ENCODE measurements at places on chromosomes 11 and 22. TPM values are rescaled to one million over a fixed set of nuclear protein-coding genes. Genes with fewer than 3 reads are reported as not detected.
A peak's percentile ranks its signal among the peaks of the same experiment; 100 is the strongest.

The PLAAT3 gene
- 21.0 TPM for total RNA-seq

The C22orf42 gene
- total RNA-seq = not detected

The OR52L1 gene
- total RNA-seq = not detected

The PHLDA2 gene
- total RNA-seq = 34.2 TPM

The SYT8 gene
- 0.92 TPM for total RNA-seq

The PSMA1 gene
- 26.8 TPM for total RNA-seq

The OSM gene
- total RNA-seq = not detected

The ISX gene
- 0.55 TPM for total RNA-seq

The DCDC1 gene
- total RNA-seq = 0.55 TPM

The LGR4 gene
- 73.0 TPM for total RNA-seq

- DNase-seq = no peak
Observed at GRCh38 chr11:133942577-133942976, 14.2 kb downstream of the IGSF9B start.

DNA sequence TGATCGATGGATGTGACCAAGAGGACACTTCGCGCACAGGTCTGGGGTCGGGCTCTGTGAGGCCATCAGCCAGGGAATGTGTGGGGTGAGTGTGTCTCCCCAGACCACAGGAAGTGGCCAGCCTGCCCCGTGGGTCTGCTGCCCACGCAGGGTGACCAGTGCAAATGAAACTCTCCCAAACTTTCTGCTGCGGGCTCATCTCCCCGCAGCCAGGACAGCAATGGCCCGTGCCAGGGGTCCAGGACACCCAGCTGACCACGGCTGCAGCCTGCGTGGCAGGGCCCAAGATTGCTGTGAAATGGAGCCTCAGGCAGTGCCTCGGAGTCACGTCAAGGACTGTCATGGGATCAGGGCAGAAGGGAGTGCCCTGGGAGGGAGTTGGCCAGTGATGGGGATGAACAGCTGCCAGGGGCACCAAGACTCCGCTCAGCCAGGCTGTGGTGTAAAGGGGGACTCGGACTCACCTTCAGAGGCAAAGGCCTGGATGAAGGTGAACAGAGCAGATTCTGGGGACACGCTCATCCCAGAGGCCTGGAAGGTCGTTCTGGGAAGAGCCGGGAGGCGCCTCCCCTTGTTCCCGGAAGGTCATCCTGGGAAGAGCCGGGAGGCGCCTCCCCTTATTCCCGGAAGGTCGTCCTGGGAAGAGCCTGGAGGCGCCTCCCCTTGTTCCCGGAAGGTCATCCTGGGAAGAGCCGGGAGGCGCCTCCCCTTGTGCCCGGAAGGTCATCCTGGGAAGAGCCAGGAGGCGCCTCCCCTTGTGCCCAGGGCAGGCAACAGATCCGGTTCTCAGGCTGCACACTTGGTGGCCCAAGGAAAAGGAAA lies 252.6 kb downstream of the BRD1 start:
- DNase-seq = no peak

DNA sequence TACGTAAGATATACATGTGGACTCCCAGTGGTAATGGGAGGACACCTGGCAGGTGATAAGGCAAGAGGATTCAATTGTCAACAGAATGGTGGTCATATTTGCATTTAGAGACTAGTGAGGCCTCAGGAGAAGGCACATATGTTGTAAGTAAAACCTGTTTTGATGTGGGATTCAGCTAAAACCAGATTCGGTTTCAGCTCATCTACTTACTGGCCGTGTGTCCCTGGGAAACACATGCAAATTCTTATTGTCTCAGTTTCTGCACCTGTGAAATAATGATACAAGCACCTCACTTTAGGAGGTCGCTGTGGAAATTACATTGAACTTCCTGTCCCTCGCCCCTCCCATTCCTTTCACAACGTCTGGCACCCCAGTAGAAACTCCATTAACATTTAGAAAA lies 78.9 kb upstream of the FIBIN start:
- no peak for DNase-seq

- no peak for DNase-seq
Observed at GRCh38 chr22:50084614-50085021, 608 bp downstream of the MLC1 start.

DNA sequence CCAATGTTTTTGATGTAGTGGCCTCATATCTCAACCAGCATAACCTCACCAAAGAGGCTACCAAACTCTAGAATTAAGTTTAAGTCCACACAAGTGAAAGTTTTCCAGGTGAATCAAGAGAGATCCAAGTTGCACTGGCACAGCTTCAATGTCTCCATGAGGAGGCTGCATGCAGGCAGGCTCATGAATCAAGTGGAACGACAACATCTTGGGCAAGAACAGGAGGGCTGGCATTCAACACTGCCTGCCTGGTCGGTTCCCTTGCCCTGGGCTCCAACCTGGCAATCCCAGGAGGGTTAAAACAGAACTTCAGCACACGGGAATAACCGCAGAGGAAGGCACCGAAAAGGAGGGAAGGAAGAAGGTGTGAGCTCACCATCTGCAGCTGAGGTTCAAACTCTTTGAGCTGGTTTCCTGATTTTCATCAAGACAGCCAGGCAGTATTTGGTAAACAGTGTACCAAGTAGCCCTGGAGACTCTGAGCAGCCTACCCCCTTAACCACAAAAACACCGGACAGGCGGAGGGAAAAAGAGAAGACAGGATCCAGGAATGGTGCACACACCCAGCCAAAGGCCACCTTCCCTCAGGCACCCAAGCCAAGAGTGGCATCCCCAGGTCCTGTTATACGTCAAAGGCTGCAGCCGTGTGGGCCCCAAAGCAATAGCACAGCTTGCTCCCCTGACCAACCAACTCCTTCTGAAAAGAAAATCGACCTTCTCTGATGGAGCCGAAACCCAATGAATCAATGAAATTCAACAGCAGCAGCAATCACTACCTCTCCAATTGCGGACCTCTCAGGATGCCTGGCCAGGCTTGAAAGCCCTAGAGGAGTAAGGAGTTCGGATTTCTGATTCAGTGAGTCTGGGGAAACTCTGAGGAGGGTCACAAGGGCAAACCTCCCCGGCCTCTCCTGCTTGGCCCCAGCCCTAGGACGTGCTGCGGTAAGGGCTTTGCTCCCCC lies 1.3 kb downstream of the PACSIN2 start:
- no peak for DNase-seq

DNA sequence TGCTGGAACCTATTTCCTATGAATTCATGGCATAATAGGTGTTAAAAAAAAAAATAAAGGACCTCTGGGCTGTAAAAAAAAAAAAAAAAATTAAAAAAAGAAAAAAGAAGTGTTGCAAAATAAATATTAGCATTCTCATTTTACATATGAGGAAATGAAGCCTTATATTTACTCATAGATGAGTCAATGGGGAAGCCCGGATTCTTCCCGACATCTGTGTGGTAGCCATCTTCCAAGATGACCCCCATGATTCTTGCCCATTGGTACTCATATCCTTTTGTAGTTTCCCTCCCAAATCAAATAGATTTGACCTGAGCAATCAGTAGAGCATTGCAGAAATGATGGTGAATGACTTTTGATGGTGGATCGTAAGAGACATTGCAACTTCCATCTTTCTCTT lies 3.0 kb upstream of the SWAP70 start:
- no peak for DNase-seq

DNA sequence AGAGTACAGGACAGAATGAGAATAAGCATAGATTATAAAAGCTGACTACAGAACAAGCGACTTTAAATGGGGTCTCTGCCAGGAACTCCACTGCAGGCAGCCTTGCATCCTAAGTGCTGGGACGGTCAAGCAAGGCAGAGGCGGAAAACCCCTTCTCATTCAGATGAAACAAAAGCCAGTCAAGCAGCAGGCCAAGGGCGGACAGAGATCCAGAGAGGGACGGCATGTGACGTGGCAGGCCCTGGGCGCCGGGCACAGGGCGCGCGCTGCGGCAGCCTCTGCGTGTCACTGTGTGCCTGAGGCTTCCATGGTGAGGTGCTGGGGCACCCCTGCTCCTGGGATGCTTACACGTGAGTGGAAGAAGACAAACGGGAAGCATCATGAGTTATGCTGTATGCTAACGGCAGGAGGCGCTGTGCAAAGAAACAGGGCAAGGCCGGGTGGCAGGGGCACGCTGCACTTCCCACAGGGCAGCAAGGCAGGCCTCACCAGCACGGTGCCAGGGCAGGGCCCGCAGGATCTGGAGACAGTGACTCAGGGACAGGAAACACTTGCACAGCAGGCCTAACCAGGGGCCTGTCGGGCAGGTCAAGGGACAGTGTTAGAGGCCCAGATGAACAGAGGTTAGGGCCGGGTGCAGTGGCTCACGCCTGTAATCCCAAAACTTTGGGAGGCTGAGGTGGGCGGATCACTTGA lies 6.2 kb downstream of the TOLLIP start:
- DNase-seq = peak; percentile 57

DNA sequence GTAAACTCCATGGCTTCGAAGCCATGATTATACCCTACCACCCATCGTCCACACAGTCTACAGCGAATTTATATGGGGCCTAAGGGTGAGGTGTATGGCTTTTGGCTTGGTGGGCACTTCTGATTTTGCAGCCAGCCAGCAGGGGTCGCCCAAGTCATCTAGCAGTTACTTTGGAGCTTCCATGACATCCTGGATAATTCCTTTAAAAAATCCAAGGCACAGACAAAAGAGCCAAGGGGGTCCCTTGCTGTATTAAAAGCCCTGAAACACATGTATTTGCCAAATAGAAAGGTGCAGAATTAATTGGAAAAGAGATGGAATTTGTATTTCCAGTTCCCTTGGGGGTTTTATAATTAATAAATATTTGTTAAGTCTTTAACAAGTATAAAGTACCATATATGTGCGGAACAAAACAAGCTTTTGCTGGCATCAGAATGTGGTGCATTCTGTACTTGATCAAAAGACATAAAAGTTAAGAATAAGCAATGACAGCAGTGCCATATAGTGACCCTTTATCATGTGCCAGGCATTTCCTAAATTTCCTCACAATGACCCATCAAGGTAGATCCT lies 132.8 kb upstream of the PITPNB start:
- peak; percentile 90 for DNase-seq

- DNase-seq = no peak
Observed at GRCh38 chr11:132047167-132047566, 676.8 kb downstream of the NTM start.

GRCh38 chr11:36149538-36150242 lies 139.5 kb downstream of the COMMD9 start:
- DNase-seq = peak; percentile 80

GRCh38 chr11:32033491-32033890 lies 57.4 kb upstream of the RCN1 start:
- no peak for DNase-seq

- no peak for DNase-seq
Observed at GRCh38 chr22:17847360-17848078, 73.2 kb upstream of the BID start.

DNA sequence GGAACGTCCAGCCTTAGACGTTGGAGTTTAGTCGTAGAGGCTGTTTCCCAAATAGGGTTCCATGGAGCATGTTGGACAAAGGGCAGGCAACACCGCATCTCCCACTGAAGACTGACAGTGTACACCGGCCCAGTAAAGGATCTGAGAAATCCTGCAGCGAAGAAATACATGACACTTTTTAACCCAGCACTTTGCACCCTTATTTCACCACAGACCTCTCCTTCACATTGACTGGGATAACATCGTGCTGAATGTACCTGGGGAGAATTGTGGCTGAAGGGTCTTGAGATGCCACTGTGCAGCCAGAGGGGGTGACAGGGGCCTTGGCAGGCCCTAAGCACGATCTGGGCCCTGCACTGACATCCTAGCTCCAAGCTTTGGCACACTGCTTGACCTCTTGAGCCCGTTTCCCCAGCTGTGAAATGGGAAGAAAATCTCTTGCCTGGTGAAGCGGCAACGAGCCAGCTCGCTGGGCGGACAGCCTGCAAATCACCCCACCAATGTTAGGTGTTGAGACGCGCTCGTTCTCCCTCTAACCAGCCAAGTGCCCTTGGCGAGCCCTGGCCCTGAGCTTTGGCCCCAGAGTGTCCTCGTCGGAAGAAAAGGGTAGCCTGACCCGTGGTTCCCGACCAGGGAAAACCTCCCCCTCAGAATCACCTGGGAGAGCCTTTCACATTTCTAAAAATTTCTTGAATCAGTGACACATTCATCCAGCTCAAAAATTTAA lies 13.4 kb downstream of the CD5 start:
- DNase-seq = no peak

DNA sequence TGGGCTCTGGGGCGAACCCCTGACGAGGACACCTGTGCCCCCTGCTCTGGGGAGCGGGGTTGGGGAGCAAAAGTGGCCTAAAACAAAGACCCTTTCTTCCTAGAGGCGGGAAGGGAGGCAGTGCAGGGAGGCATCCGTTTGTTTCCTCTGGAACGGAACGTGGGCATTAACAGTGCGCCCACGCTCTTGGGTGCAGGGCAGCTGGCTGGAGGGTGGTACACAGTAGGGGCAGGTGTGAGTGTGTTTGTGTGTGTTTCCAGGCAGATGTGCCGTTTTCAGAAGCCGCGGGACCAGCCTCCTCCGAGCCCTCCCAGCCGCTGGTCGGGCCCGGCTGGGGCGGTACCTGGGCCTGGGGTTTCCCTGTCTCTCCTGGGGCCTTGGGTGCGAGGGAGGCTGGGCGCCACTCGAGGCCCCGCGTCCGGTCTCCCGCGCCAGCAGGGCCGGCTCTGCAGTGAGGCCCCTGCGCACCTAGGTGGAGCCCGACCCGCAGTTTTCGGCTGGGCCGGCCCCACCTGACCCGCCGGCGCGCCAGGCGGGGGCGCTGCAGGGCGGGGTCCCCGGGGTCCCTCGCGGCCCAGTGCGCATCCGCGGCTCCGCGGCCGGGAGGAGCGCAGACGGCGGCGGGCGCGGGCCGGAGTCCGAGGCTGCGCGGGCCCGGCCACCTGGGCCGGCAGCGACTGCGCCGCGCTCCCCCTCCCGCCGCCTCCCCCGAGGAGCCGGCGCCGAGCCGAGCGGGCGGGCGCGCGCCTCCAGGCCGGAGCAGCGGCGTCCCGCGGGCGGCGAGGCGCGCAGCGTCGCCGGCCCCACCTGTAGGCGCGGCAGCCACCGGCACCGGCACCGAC lies 1252.7 kb downstream of the BRD1 start:
- no peak for DNase-seq

DNA sequence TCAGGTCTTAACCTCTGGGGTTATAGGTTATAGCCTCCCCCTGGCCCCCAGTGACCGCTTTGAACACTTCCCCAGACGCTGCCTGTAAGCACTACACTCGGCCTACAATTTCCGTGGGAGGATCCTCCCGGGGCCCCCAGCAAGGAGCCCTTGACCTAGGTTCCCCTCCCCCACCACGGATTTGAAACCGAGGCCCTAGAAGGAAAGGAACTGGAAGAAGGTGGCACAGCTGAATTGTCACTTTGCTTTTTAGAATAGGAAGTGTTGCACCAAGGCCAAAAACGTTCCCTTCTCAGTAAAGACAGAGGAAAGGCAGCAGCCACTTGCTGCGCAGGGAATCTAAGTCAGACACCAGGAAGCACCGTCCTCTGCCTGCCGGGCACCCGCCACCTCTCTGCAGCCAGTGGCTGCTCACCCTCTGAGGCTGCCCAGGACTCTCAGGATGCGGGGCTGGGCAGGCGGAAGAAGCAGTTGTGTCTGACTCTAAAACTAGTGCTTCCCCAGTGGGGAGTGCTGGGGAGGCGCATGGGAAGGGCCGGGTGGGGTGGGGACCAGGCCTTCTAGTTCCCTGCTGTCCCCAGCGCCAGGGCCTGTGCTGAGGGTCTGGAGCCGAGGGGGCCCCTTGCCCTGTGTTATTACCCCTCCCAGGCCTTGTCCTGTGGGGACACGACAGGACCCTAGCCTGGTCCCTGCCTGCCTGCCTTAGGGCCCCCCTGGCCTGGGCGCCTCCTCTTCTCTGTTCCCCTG lies 7.9 kb upstream of the FLRT1 start:
- no peak for DNase-seq
